ENCODE measurements at places on chromosomes 6 and 20.

GRCh38 chr20:63071541-63072181 lies 64.9 kb upstream of the BHLHE23 start:
- no peak for DNase-seq

DNA sequence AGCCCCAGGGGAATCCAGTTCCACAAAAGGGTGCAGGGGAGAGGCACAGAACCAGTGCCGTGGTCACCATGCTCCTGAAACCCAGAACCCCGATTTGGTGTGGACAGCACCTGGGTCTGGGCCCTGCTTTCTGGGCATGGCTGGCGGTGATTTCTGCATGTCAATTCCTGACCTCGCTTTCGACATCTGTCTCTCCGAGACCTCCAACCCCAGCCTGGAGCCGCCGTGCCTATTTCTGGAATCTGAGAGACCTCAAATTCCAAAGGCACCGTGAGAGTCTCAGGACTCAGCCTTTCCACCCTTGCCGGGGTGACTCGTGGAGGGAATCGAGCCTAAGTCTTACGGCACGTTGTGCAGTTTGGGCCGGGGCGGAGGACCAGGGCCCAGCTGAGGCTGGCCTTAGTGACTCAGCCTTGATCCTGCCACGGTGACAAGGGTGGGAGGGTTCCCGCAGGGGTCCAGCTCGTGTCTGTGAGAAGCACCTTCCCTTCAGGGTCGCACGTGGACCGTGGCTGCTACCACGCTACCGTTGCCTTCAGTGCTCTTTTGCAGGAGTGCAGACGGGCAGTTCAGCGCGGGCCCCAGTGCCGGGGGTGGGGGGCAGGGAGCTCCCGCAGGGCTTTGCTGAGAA lies 133.7 kb downstream of the PXDC1 start:
- no peak for DNase-seq

DNA sequence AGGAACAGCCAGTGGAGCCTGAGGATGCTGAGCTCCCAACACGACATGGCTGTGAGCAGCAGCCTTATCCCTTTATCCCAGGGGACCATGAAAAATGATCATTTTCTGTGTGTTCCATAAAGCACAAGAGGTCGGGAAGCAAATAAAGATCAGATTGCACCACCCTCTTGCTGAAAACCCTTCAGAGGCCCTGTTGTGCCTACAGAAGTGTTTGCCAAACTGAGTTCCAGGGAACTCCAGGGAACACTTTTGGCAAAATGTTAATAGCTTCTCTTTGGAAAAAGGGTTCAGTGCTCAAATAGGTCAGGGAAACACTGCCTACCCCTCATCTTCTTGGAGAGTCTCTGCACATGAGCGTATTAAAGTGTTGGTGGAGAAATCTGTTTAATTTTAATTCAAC lies 24.4 kb downstream of the ARMC2 start:
- no peak for DNase-seq

GRCh38 chr20:1003920-1004697 lies 2.0 kb upstream of the RSPO4 start:
- no peak for DNase-seq

All from activated gamma-delta T cell treated with anti-CD3 and anti-CD28 coated beads, Interleukin-2, amount 50 U/mL, for 16 hours (primary cell).